Fibroblast of villous mesenchyme (primary cell): ENCODE measurements at places on chromosomes 3 and 15. TPM values are rescaled to one million over a fixed set of nuclear protein-coding genes. Genes with fewer than 3 reads are reported as not detected.

- DNase-seq = peak; percentile 69
Measured at GRCh38 chr15:48962662-48963523, 826 bp downstream of the SHC4 start.

DNA sequence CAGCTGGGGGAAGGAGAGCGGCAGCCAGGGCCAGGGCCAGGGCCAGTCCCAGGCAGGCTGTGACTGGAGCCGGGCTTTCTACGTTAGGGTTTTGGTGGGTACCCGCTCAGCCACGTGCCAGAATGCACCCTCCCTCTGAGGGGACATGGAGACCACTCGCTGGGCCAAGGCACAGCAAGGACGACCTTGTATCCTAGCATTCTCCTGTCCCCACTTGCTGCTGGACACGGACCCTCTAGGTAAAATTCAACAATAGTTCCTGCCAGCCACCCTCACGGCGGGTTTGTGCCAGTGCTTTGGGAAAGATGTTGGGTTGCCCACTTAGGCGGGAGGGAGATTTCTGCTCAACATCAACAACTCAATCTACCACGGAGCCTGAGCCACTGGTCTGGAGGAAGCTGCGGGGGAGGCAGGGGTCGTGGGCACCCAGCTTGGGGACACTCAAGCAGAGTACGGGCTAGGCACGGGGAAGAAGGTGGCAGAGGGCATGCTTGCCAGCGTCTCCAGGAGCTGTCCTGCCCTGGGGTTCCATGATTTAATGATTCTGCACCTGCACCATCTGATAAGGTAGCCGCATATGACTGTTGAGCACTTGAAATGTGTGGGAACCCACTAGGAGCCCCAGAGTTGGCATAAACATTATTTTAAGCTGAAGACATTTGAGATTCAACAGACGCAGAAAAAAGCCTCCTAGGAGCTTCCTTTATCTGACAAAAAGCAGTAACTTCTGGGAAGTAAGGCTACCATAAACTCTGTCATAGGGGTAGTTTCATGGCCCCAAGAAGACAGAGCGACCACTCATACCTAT is 22.5 kb upstream of the C15orf39 start:
- DNase-seq = peak; percentile 96

GRCh38 chr3:185934174-185934557 is 3.6 kb downstream of the TRA2B start:
- no peak for DNase-seq

GRCh38 chr3:87654184-87654583 is 377.8 kb upstream of the POU1F1 start:
- no peak for DNase-seq

GRCh38 chr3:11250902-11251806 is 21.0 kb upstream of the ATG7 start:
- no peak for DNase-seq

DNA sequence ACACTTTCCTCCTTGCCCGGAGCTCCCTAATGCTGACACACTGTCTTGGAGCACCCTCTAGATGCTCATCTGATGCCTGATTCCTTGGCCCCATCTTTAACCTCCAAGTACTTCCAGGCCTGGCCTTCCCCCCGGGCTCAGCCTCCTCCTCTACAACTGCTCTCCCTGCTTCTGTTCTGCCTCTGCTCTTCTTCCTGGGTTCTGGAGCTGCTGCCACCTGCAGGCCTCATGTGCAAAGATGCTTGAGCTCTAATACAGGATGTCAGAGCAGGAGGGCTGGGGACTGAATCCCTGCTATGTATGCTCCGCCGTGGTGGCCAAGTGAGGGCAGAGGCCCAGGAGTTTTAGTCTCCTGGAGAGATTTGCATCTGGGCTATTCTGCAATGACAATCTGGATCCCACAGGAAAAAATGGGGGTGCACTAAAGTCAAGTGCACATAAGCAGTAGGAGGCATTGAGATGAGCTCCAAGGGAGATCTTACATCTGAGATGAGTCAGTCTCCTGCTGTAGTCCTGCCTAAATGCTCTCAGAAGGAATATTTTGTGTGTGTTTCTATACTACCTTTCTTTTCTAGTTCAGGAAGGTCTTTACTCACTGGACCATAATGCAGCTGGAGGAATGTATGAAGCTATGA is 296.3 kb downstream of the UACA start:
- peak; percentile 63 for DNase-seq

The CLSTN2 gene
- total RNA-seq = 5.8 and 7.3 TPM in 2 replicates

The MCTP2 gene
- total RNA-seq = 2.2 and 4.5 TPM in 2 replicates

The CPLX3 gene
- total RNA-seq = not detected in 2 replicates
